RPMI8226 (cell line): ENCODE measurements at places on chromosomes 5 and 9.

DNA sequence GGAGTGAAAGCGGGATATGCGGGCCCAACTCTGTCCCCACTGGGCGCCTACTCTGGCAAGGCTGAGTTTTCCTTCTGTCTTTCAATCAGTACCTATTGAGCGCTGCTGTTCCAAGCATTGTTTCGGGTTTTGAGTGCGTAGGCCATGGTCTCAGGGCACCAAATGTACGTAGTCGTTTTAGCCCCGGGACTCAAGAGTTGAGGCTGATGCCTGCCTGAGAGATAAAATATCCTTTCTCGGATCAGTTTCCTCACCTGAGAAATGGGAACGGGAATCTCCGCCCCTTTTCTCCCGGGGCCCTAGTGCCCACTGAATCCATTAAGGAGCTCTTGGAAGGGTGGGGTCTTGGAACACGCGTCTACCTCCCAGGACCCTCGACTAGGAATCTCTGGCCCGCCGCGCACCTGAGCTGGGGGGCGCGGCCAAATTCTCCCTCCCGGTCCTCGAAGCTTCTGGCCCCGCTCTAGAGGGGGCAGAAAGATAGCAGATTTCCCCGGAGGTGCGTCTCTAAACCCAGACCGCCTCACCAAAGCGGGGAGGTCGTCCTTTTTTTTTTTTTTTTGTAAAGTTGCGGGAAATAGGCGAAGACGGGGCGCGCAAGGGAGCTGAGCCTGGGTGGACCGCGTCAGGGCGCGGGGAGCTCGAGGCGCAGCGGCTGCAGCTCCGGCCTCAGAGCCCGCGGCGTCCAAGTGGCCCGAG lies 494 bp upstream of the CXXC5 start:
- DNase-seq = no peak

DNA sequence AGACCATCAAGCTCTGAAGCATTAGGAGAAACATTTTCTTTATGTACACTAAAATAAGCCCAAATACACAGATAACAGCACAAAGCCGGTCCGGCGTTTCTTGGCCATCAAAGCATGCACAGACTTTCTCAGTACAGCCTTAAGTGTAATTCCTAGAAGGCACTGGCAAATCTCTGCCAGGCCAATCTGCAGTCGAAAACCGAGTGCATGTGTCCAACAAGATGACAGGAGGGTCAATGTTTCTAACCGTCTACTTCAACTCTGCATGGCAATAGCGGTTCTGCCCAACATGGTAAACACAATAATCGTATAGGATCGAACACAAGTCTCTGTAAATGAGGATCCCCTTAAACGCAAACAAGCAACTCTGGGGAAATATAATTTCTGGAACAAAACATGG lies 1.1 kb downstream of the ARL15 start:
- no peak for DNase-seq

GRCh38 chr5:72817076-72817481 lies 618 bp downstream of the TNPO1 start:
- peak; percentile 62 for DNase-seq

DNA sequence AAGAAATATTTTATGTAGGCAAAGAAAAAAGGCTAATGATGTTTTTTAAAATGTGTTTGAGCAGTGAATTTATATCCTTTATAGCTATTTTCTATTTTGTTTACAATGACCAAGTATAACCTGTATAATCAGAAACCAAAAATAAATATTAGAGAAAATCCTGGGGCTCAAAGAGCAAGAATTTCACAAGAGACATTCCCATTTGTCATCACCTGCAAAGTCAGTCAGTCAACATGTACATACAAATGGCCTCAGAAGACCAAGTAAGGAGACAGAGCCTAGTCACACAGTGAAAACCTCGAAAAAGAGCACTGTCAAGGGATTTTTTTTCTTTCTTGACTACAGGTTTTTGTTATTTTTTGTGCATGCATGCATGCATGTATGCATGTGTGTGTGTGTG lies 231.4 kb downstream of the GLIS3 start:
- no peak for DNase-seq

DNA sequence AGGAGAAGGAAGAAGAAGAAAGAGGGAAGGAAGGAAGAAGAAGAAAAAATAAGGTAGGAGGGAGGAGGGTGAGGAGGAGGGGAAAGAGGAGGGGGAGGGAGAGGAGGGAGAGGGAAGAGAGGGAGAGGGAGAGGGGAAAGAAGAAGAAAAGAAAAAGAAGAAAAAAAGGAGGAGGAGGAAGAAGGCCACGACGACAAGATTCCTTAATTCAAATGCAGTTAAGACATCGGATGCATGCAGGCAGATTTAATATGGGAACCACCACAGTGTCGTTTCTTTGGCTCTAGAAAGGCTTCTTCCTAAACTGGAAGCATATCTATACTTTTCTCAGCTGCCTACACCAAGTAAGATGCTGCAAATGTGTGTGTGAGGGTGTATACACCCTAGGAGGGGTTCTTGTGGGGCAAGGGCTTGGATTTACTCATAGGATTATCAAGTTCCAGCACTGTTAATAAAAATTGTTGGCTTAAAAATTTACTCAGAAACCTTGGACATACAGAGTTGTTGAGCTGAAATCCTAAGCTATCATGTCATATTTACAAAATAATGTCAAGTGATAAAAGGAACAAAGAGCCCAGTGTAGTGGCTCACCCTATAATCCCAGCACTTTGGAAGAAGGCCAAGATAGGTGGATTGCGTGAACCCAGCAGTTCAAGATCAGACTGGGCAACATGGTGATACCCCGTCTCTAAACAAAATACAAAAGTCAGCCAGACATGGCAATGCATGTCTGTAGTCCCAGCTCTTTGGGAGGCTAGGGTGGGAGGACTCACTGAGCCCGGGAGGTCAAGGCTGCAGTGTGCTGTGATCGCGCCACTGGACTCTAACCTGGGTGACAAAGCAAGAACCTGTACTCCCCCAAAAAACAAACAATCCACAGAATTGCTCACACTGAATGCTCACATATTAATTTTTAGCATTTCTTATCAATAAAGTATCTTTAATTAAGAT lies 108.5 kb downstream of the UBAP2 start:
- no peak for DNase-seq

DNA sequence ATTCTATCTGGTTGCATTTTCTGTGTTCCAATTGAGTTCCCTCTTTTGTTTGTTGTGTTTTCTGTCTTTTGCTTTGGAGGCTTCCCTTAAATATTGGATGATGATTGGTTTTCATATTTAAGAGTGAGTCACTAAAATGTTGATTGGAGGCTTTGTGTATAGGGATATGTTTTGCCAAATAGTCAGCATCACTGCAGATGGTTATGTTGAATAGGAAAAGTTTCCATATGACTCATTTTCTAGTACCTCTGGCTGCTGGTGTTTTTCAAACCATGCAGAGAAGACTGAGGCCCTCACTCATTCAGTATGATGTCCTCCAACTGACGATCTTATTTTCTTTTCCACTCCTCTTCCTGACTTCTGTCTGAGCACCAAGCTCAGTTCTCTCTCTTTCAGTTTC lies 1290.0 kb downstream of the EFNA5 start:
- DNase-seq = no peak

DNA sequence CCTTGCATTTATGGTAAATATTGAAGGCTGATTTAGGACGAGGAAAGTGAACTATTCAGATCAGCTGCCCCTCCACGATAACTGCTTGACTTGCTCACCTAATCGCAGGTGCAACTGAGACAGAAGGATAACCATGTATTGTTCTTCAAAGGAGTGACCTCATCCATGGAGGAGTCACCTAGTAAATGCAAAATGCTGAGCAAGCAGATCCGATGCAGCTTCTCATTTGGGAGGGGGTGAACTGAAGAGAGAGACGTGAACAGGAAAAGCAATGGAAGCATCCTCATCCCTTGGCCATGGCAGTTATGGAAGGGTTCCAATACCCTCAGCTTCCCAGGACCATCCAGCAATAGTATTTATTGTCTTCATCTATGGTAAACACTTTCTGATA lies 47.5 kb downstream of the RASGRF2 start:
- peak; percentile 51 for DNase-seq

DNA sequence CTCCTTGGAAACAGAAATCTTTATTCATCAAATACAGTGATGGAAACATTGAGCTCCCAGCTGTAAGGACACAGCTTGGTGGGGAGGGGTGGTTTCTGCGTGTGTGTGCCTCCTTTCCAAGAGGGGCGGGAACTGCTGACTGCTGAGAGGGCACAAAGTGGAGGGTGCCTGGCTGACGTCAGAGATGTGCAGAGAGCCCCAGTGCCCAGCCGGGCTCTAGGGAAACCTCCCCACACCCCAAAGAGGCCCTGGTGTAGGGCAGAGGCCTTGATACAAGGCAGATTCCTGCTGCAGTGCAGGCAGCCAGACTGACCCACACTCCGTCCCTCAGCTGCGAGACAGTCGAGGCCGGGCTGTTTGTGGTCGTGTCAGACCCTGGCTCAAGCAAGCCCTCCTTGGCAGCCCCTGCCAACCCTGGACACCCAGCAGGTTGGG lies 191.0 kb downstream of the CACNA1B start:
- no peak for DNase-seq

DNA sequence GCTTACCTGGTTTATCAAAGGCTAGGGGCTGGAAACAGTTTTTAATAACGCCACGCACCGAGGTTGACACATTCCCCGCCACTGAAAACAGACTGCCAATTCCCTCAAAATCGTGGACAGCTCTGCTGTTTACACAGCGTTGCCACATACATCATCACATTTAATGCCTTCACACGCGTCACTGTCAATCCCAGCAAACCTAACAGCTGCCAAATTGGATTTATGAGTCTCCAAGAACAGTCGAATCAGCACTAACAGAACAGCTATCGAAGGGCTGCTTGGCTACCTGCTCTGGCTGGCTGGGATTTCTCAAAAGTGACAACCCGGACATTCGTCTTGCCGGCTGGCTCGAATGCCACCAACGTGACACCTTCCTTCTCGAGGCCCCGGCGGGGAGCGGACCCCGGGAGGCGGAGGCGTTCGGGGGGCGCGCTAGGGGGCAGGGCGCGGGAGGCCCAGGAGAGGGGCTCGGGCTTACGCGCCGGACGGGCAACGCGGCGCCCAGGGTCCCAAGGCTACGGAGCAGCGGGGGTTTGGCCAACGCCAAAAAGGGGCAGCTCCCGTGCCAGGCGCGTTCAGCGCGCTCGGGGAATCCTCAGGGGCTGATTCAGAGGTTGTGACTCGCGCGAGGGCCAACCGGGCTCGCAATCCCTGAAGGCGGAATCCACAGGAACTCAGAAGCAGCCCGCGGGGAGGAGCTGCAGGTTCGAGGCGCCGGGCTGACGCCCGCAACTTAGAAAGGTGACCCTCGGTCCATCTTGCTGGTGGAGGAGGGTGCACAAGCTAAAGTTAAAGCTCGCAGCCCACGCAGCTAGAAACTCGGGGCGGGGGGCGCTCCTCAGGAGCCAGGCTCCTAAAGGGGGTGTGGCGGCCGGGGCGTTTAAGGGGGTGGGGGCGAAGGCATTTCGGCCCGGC lies 1.2 kb downstream of the CDC14B start:
- DNase-seq = no peak

GRCh38 chr5:14996997-14997396 lies 125.4 kb upstream of the ANKH start:
- peak; percentile 16 for DNase-seq

GRCh38 chr5:42715785-42716184 lies 40.8 kb upstream of the CCDC152 start:
- DNase-seq = peak; percentile 15

GRCh38 chr5:75668977-75669689 lies 48.1 kb downstream of the POC5 start:
- peak; percentile 99 for DNase-seq

GRCh38 chr5:56861893-56862485 lies 46.6 kb downstream of the MAP3K1 start:
- no peak for DNase-seq

- DNase-seq = no peak
Observed at GRCh38 chr5:61575103-61575502, 243.0 kb downstream of the ZSWIM6 start.

- DNase-seq = no peak
Observed at GRCh38 chr5:40141896-40142295, 537.8 kb upstream of the PTGER4 start.

DNA sequence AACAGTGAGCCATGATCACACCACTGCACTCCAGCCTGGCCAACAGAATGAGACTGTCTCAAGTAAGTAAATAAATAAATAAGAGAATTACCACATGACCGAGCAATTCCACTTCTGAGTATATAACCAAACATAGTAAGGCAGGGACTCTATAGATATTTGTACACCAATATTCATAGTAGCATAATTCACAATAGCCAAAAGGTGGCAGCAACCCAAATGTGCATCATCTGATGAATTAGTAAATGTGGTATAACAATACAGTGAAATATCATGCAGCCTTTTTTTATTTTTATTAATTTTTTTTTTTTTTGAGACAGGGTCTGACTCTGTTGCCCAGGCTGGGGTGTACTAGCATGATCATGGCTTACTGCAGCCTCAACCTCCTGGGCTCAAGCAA lies 33.1 kb downstream of the ALDH7A1 start:
- no peak for DNase-seq

DNA sequence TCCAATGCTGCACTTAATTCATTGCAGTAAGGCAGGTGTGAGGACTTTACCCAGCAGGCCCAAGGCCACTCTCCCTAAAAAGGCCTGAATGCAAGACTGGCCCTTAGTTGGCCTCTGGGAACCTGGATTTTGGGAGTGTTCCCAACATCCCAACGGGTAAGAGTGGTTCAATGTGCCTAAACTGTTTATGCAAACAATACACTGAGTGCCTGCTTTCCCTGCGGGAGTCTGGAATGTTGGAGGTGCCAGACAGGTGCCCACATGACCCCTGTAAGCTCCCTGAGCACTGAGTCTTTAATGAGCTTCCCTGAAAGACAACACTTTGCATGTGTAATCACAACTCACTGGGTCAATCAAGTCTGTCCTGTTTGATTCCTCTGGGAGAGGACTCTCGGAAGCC lies 37.4 kb downstream of the NSUN2 start:
- no peak for DNase-seq

GRCh38 chr5:139296862-139297326 lies 3.4 kb downstream of the MATR3 start:
- DNase-seq = no peak

GRCh38 chr9:12511726-12512125 lies 181.5 kb upstream of the TYRP1 start:
- no peak for DNase-seq

GRCh38 chr5:132525299-132525724 lies 18.0 kb downstream of the IL5 start:
- DNase-seq = peak; percentile 86

DNA sequence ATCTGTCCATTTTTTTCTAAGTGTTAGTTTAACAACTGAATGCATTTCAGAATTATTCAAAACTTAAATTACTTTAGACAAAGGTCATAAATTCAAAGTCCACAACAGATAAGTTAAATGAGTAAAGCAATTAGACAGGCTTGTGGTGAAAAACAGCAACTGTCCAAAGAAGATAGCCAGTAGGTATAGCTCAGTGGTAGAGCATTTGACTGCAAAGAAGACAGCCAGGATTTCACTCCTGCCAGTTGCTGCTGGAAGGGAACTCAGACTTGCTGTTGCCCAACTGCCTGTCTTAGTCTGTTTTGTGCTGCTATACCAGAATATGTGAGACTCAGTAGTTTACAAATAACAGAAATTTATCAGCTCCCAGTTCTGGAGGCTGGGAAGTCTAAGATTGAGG lies 10.0 kb downstream of the FANCC start:
- DNase-seq = no peak

- no peak for DNase-seq
Observed at GRCh38 chr5:109703829-109704228, 14.1 kb downstream of the MAN2A1 start.

GRCh38 chr5:1294835-1295649 lies at the start of gene TERT:
TERT (minus strand) TSS chr5:1295068; CDS start chr5:1294989, 79 bp downstream.
- DNase-seq = peak; percentile 85
